B cell (primary cell): ENCODE measurements at places on chromosomes 5 and 9. TPM values are rescaled to one million over a fixed set of nuclear protein-coding genes. Genes with fewer than 3 reads are reported as not detected.

SPATA31D4 gene
- polyA plus RNA-seq: not detected in 2 replicates

DNA sequence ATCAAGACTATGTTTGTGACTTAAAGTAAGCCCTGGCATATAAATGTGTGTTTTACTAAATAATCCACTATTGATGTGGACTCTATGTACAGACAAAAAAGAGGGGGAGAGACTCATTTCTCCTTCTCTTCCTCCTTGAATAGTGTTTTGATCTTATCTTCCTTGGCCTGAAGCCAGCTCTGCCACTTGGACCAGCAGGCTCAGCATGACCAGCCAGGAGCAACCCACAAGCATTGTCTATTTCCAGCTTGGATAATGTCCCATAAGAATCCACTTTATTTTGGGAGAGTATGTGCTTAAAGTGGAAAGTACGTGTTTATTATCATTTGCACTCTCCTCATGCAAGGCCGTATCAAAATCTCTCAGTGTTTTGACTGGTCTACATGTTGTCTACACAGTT, 23.8 kb upstream of the SLC46A2 start:
- no peak for DNase-seq

- no peak for DNase-seq
Observed at GRCh38 chr9:115596021-115596745, 478.2 kb upstream of the TNC start.

EGFLAM gene
- polyA plus RNA-seq: not detected in 2 replicates

GRCh38 chr5:124570285-124571035, 176.0 kb downstream of the ZNF608 start:
- no peak for DNase-seq

DNA sequence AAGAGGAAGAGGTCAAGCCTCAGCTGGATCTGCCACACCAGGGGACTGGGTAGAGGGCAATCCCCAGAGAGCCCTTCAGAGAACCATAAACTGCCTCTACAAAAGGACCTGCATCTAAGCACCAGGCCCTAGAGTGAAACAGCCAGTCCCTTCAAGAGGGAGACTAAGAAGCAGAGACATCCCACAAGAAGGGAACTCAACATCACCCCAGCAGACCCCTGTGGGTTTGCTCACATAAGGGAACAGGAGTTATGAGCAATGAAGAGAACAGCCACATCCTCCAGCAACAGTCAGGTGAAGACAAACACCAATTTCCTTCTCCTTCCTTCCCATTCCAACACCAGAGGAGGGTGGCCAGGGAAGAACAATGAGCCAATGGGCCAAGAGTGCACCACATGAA, 48.9 kb downstream of the TNFSF15 start:
- DNase-seq: no peak

- DNase-seq: no peak
Observed at GRCh38 chr5:40416098-40416497, 263.6 kb upstream of the PTGER4 start.

POLK gene
- polyA plus RNA-seq: 13.8 and 16.0 TPM in 2 replicates

DNA sequence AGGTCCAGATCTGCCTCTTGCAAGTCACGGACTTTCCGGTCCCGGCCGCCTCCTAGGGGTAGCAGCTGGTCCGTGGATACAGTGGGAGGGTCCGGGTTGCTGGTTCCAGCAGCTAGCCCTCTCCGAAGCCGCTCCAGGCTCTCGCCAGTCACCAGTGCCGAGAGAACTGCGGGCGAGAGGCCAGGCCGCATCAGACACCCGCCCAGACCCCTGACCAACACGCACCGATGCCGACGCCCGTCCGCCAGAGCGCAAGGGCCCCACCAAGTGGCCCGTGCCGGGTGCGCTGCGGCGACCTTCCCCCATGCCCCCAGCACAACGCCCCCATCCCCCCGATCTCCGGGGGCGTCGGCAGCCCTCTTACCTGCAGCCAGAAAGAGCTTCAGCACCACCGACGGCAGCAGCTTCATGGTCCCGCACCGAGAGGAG, 470 bp downstream of the HBEGF start:
- DNase-seq: peak; percentile 33

DNA sequence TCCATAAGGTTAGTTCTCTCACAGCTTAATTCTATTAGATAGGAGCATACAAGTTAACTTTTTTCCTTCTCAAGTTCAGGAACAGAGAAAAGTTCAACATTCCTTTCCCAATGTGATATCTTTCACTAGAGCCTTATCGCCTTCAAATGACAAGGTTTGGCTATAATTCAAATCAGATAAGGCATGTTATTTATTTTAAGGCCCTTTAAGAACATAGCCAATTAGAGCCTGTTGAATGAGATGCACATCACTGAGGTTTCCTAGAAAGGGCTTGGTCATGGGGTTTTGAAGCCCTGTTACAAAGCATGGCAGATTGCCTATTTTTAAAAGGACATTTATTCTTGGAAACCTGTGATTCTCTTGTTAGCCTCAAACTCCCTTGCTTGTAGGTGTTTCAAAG, 123.4 kb downstream of the BASP1 start:
- DNase-seq: no peak

- no peak for DNase-seq
Observed at GRCh38 chr5:111984044-111984443, 227.1 kb upstream of the NREP start.

- DNase-seq: no peak
Observed at GRCh38 chr5:131353991-131354390, 90.1 kb downstream of the CDC42SE2 start.

GRCh38 chr5:141777130-141777529, 95.1 kb upstream of the ARAP3 start:
- DNase-seq: no peak

- no peak for DNase-seq
Observed at GRCh38 chr5:61850696-61851095, 455.3 kb upstream of the KIF2A start.
